RWPE1 (cell line): ENCODE measurements at places on chromosomes 16 and 17.

GRCh38 chr16:62709794-62710193, 673.6 kb upstream of the CDH8 start:
- DNase-seq: no peak

DNA sequence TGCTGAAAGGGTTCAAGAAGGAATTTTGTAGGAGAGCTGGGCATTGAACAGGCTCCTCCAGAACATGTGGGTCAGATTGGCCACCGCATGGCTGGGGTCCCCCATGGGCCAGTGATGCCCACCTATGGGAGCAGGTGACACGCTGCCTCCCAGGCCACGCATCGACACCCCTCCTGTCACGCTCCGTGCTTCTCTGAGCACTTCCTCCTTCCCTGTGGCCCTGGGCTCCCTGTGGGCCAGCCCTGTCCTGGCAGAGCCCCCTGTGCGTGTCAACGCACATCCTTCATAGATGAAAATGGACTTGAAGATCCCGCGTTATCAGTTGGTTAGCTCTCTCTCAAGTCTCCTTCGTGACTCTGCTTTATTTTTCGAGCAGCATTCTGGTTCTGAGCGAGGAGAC, 160.3 kb downstream of the RPTOR start:
- no peak for DNase-seq

- DNase-seq: no peak
Observed at GRCh38 chr17:2065949-2066400, 11.1 kb downstream of the HIC1 start.

DNA sequence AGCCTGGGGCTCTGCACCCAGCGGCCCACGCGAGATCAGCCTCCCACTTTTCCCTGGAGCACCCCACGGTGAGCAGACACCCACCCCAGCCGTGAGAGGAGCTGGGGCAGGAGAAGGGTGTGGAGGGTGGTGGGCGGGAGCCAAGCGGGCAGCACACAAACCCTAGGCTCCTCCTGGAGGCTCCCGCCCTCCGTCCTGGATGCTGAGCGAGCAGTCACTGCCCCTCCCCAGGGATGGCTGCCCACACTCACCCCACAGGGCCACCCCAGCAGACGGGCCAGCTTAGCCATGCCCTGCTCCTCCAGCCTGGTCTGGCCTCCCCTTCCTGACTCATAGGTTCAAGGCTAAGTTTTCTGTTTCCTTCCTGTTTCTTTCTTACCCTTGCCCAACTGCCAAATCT, 15.7 kb upstream of the ABCC3 start:
- no peak for DNase-seq

GRCh38 chr17:30234964-30235363, 533 bp downstream of the SLC6A4 start:
- no peak for DNase-seq

GRCh38 chr17:18240449-18240848, 15.0 kb downstream of the LLGL1 start:
- no peak for DNase-seq

DNA sequence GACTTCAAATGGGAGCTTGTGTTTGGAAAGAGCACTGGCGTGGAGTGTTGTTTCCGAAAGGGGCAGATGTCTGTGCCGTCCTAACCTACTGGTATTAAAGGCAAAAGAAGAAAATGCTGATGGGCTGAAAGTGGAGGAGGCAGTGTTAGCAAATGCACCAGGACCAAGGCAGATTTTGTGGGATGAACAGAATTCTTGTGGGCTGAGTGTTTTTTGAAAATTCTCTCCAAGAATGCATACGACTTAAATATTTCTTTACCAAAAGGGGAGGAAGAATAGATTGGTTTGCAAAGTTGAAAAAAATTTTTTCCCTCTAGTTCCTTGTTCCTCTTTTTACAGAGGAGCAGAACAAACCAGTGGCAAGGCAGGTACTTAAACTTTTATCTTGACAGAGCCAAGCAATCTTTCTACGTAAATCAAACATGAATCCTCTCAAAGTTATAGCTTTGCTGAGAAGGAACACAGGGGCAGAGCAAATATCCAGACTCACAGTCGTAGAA, 16.8 kb downstream of the MARCHF10 start:
- no peak for DNase-seq

GRCh38 chr17:27461192-27461859, 5.1 kb downstream of the KSR1 start:
- DNase-seq: no peak

DNA sequence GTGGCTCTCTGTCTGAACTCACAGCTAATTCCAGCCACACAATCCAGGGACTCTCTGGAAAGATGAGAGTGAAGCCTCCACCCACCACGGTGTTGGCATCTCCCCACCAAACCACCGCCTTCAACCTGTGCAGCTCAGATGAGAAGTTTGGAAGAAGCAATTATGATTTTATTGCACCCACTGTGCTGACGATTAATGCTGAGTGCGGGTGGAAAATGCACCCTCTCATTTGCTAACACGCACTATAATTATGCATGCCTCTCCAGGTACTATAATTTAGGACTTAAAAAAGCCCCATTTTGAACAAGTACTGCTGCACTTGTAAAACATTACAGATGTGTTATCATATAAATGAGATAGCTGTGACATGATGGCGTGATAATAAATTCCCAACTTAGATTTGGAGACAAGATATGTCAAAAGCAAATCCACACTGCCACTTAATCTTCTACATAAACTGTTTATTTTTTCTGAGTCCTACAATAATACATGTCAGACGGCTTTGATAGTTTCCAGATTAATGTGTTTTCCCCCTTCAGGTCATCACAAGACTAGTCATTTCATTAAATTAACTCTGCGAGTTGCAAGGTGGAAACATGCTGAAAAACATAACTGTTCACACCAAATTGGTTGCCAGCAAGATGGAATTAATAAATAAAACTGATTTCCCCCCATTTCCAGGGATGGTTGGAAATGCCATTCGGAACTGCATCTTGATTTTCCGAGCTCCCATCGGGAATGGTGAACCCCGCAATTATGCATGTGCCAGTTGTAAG, 466.5 kb upstream of the MAF start:
- no peak for DNase-seq
